Activated T-helper 2 cell treated with anti-CD3 and anti-CD28 coated beads, Interferon-gamma antibody, Interleukin-2, Interleukin-4, amounts not matched to agents 10 μg/mL and 5 μg/mL and 100 μg/mL, durations not matched to agents 14 hours and 24 hours and 36 hours (primary cell): ENCODE measurements at places on chromosomes 11 and 22. TPM values are rescaled to one million over a fixed set of nuclear protein-coding genes. Genes with fewer than 3 reads are reported as not detected.

- DNase-seq = peak; percentile 49
These were observed 27.8 kb upstream of the PPARA start for GRCh38 chr22:46122511-46122971.

DNA sequence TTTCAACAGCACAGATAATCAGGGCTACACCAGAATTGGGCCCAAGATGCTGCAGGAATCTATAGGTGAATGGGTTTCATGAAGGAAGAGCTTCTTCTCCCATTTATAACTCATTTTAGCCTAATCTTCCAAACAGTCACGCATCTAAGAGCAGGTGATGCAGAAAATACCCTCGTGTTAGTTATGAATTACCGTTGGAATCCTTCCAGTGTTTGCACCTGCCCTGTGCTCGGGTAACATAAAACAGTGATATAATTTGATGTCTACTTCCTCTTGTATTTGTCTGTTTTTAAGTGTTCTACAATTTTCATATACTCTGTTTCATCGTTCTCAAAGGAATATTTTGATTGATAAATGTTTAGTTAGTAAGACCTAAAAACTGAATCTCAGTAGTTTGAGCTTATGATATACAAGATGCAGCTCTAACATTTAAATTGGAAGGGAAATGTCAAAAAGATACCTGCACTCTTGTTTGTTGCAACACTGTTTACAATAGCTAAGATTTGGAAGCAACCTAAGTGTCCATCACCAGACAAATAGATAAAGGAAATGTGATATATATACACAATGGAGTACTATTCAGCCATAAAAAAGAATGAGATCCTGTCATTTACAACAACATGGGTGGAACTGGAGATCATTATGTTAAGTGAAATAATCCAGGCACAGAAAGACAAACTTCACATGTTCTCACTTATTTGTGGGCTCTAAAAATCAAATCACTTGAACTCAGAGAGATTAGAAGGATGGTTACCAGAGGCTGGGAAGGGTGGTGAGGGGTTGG lies 42.1 kb downstream of the PPARA start:
- DNase-seq = no peak

GRCh38 chr22:37640591-37641560 lies 1.4 kb downstream of the SH3BP1 start:
- DNase-seq = no peak

DNA sequence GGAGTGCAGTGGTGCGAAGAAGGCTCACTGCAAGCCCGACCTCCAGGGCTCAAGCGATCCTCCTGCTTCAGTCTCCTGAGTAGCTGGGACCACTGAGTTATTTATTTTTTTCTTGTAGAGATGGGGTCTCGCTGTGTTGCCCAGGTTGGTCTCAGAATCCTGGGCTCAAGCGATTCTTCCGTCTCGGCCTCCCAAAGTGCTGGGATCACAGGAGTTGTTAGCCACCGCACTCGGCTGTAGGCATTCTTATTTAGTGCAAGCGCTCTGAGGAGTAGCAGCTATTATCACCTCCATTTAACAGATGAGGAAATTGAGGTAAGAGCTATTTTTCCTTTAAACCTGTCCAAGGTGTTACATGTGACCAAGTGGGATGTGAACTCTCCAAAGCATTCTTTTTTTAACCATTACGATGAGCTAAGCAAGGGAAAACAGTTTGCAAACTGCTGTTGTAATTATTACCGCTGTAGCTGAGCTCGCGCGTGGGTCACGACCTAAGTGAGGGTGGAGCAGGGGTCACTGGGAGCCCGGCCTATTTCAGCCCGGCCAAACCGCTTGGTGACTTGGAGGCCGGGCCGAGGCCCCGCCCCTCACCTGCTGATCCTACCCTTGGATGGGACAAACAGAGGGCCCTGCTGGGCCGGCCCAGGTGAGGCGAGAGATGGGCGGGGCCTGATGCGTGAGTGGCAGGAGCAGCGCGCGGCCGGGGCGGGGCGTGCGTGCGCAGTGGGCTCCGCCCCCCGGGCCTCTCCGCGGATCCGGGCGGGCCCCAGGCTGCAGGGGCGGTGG lies 449 bp upstream of the KREMEN1 start:
- DNase-seq = peak; percentile 78

DNA sequence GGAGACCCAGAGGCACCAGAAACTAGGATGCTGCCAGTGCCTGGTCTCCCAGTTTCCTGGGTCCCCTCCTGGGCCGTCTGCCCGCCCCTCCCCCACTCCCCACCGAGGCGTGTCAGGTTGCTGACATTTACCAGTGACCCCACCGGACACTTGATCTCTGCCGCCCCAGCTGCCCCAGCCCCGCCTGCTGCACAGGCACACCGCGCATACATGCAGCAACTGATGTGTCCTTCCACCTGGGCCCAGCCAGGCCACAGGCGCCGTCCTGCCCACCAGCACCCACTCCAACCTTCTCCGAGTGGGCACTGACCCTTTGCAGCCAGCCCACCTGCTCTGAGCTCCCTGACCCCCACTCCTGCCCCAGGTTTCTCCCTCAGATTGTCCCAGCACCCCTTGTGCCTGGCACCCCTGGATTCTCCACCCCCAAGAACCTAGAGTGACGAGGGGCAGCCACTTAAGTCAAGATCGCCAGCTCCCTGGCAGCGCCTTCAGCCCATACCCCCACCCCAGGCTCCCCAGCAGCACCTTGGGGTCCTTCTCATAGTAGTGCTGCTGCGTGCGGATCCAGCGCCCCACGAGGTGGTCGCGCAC lies 548 bp downstream of the PYGM start:
- no peak for DNase-seq

The PAK1 gene
- 39.0 and 40.7 TPM in 2 replicates for total RNA-seq
